Activated T-helper 9 cell treated with anti-CD3 and anti-CD28 coated beads, Interleukin-2, amount 50 U/mL, for 16 hours (primary cell): ENCODE measurements at places on chromosomes 3 and 15.

- DNase-seq = no peak
Observed at GRCh38 chr3:155362808-155363689, 69.6 kb upstream of the STRIT1 start.

- peak; percentile 38 for DNase-seq
Observed at GRCh38 chr15:90376789-90377188, 11.3 kb upstream of the IQGAP1 start.

GRCh38 chr3:71072287-71072686 is 511.2 kb downstream of the FOXP1 start:
- DNase-seq = no peak

DNA sequence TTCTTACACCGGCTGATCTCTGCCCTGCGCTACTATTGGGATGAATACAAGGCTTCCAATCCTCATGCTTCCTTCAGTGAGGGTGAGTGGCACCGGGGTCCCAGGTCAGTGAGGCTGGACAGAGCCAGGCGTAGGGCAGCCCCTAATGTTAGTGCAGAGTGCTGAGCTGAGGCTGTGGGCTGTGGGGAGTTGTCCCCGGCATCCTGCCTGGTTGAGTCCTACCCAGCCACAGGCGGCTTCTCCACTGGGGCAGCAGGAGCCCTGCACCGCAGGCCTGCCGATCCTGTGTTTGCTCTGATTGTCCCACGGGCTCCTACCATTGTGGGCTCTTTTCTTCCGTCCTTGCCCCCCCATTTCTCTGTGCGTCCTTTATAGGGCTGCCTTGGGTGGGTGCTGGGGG is 13.3 kb downstream of the RNF123 start:
- no peak for DNase-seq

DNA sequence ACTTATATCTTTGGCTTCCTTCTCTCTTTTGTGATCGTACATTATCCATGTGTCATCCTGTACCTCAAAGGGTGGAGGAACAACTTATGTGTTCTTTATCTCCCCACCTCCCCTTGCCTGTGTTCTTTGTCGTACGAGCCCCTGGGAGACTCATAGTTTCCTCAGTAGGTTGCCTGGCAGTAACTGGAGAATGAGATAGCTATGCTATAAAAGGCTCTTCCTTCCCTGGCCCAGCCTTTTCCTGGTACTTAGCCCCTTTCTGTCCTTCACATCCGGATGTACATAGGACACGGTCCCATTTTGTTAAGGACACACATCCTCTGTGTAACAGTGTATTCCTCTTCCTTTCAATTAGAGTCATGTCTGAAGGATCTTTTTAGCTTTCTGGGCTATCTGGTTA is 32.1 kb downstream of the PLCL2 start:
- DNase-seq = no peak
